H1 (cell line): ENCODE measurements at places on chromosomes 13 and 19. TPM values are rescaled to one million over a fixed set of nuclear protein-coding genes. Genes with fewer than 3 reads are reported as not detected.

- H3K27ac ChIP-seq = no peak overlapping the region
- H3K36me3 ChIP-seq = peaks cover 7% of the 10 kb centered on the region; the same call in 1 of the 2 replicates
- no peak for DNase-seq
- no peaks in the 10 kb centered on the region for H3K4me1 ChIP-seq
- H3K4me3 ChIP-seq = no peak overlapping the region
- H3K27me3 ChIP-seq = no peaks in the 10 kb centered on the region
These were observed 6.6 kb upstream of the DHDH start for GRCh38 chr19:48926909-48927308.

SPIB gene
- 9.6 and 11.1 TPM in 2 replicates for total RNA-seq

GRCh38 chr13:20974981-20975585 is 72.5 kb upstream of the XPO4 start:
- no peak overlapping the region for H3K4me3 ChIP-seq
- no peak for DNase-seq
- H3K4me1 ChIP-seq = no peaks in the 10 kb centered on the region

DNA sequence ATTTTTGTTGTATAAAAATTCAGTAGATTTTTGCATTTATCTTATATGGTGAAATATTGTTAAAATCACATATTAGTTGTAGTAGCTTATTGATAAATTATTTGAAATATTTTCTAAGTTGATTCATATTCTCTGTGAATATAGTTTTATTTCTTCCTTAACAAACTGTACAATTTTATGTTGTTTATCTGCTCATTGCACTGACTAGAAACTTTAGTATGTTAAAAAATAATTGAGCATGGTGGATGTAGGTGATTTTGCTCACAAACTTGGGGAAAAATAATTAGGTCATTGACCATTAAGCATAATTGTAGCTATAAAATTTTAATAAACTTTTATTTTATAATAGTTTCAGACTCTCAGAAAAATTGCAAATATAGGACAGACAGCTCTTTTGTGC is 1445.3 kb upstream of the MIR17HG start:
- H3K4me1 ChIP-seq = no peaks in the 10 kb centered on the region; the same call in 1 of the 2 replicates
- no peaks in the 10 kb centered on the region for H3K27me3 ChIP-seq
- H3K36me3 ChIP-seq = no peaks in the 10 kb centered on the region
- no peak for DNase-seq

- H3K36me3 ChIP-seq = peaks cover 5% of the 10 kb centered on the region
- H3K27me3 ChIP-seq = no peaks in the 10 kb centered on the region
- H3K27ac ChIP-seq = no peak overlapping the region
These were observed 100.8 kb downstream of the STK24 start for GRCh38 chr13:98476106-98476505.

DNA sequence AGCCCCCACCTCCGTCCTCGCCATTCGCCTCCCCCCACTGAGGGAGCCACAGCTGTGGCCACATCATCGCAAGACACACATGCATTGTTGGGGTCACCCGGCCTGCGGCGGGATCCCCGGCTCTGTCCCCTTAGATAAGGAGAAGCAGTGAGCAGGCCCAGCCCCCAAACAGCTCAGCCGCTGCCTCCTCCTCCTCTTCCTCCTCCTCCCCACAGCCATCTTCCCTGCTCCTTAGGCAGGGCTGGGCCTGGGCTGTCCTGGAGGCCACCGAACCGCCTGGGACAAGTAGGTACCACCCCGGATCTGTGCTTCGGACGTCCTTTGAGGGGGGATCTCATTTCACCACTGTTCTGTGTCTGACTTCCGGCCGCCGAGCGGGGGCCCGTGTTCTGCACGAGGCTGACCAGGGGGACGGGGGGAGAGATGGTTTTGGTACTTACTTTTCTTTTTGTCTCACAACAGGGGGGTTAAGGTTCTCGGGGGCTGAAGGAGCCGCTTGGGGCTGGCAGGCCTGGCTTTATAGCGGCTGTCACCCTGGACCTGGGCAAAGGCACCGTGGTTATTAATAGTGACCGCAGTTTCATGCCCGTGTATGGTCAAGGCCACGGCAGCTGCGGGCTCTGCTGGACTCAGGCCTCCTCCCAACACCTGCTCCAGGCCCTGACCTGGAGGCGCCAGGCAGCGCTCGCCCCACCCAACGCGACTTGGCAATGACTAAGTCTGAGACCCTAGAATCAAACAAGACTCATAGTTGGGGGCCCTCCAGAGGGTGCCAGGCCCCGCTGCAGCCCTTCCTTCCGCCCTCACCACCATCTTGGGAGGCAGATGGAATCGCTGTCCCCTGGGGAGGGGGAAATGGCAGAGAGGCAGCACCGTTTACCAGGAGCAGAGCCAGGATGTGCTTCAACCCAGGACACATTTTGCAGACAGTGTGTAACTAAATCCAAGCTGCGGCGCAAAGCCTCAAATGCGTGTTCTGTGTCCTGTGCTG is 18.3 kb downstream of the NMRK2 start:
- no peaks in the 10 kb centered on the region for H3K36me3 ChIP-seq
- no peak for DNase-seq
- no peaks in the 10 kb centered on the region for H3K27me3 ChIP-seq
- no peaks in the 10 kb centered on the region for H3K4me1 ChIP-seq
- no peak overlapping the region for H3K4me3 ChIP-seq
- H3K27ac ChIP-seq = no peak overlapping the region

CGB1 gene
- not detected in 2 replicates for total RNA-seq

DNA sequence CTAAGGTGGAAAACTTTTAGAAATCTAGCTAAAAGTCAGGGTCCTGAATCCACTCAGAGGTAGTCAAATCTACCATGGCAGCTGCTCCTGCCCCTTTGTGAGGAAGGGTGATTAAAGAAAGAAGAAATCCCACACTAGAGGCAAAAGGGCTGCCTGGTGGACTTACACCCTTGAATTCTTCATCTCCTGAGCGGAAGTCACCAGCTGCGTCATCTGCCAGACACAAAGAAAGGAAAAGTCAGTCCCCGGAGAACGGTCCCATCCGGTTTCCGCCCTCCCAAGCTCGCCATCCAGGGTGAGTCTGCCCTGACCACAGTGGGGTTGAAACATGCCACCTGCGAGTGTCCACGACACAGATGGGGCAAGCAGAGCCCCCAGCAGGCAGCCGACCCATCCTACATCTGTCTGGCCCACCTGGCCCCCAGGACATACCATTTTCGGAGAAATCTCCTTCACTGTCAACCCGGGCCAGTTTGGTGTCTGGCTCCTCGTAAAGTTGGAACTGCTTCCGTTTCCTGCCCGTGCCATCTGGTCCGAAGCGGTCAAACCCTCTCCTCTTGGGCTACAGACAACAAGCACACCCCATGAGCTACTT is 7.7 kb downstream of the AKAP8 start:
- H3K4me3 ChIP-seq = no peak overlapping the region
- H3K4me1 ChIP-seq = no peaks in the 10 kb centered on the region; the same call in 1 of the 2 replicates
- DNase-seq = no peak
- no peaks in the 10 kb centered on the region for H3K27me3 ChIP-seq
- no peak overlapping the region for H3K27ac ChIP-seq
- H3K36me3 ChIP-seq = peaks cover 30% of the 10 kb centered on the region
